CD4-positive, alpha-beta T cell (primary cell): ENCODE measurements at places on chromosomes 2 and 18.

- H3K36me3 ChIP-seq: peaks cover 2% of the 10 kb centered on the region
- H3K4me3 ChIP-seq: no peak overlapping the region
- no peak overlapping the region for H3K27ac ChIP-seq
- peaks cover 9% of the 10 kb centered on the region for H3K4me1 ChIP-seq
- DNase-seq: no peak
These were observed 10.3 kb downstream of the KHK start for GRCh38 chr2:27096748-27097297.

DNA sequence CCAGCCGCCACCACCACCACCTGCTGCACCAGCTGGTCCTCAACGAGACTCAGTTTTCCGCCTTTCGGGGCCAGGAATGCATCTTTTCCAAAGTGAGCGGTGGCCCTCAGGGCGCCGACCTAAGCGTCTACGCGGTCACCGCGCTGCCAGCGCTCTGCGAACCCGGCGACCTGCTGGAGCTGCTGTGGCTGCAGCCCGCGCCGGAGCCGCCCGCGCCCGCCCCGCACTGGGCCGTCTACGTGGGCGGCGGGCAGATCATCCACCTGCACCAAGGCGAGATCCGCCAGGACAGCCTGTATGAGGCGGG lies 1.6 kb downstream of the LRATD1 start:
- no peaks in the 10 kb centered on the region for H3K4me1 ChIP-seq
- DNase-seq: no peak
- no peak overlapping the region for H3K4me3 ChIP-seq
- H3K36me3 ChIP-seq: no peaks in the 10 kb centered on the region
- H3K27ac ChIP-seq: no peak overlapping the region
- peaks cover 69% of the 10 kb centered on the region for H3K27me3 ChIP-seq

- H3K4me1 ChIP-seq: peaks cover 95% of the 10 kb centered on the region
- peak overlapping the region; percentile 8 for H3K4me3 ChIP-seq
- peak overlapping the region; percentile 3 for H3K27ac ChIP-seq
- H3K36me3 ChIP-seq: peaks cover 20% of the 10 kb centered on the region
- no peak for DNase-seq
- no peaks in the 10 kb centered on the region for H3K27me3 ChIP-seq
These were observed 26.0 kb downstream of the TRABD2A start for GRCh38 chr2:84854850-84855249.

- no peaks in the 10 kb centered on the region for H3K27me3 ChIP-seq
- H3K4me3 ChIP-seq: no peak overlapping the region
- DNase-seq: no peak
- no peak overlapping the region for H3K27ac ChIP-seq
These were observed 6.9 kb upstream of the LIMS2 start for GRCh38 chr2:127681976-127682857.

DNA sequence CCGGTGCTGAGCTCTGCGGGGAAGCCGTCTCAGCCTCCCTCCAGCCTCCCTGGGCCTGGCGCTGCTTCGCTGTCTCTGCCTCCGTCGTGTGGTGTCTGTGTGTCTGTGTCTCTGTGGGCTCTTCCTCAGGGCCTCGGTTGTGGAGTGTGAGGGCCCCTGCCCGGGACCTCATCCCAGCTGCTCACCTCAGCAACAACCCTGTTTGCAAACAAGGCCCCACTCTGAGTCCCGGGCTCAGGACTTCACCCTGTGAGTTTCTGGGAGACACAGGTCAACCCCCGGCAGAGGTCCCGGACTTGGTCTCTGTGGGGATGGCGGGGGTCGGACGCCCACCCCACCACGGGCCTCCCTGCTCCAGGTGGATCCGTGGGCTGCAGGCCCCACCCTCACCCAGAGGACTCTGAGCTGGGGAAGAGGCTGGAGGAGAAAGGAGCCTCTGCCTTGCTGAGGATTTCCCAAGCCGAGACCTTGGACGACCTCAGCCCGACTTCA lies 127.4 kb upstream of the CTDP1 start:
- H3K4me3 ChIP-seq: no peak overlapping the region
- H3K27ac ChIP-seq: no peak overlapping the region
- no peak for DNase-seq
- no peaks in the 10 kb centered on the region for H3K4me1 ChIP-seq
- no peaks in the 10 kb centered on the region for H3K36me3 ChIP-seq

- peaks cover 10% of the 10 kb centered on the region for H3K4me1 ChIP-seq
- H3K27ac ChIP-seq: no peak overlapping the region
- no peak for DNase-seq
- no peaks in the 10 kb centered on the region for H3K36me3 ChIP-seq
These were observed 2.7 kb downstream of the ST8SIA5 start for GRCh38 chr18:46754188-46754587.

DNA sequence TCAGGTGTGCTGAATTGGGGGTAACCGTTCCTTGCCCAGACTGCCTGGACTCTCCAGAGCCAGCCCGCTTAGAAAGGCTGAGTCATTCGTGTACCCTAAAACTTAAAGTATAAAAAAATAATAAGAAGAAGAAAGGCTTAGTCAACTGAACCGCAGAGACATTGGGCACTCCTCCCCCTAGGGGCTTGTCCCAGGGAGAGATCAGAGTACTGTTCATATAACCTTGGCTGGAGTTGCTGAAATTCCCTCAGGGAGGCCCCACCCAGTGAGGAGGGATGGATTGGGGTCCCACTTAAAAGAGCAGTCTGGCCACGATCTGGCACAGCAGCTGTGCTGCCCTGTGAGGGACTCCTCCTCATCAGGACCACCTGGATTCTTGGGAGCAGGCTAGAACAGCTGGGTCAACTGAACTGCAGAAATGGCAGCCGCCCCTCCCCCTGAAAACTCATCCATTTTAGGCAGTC lies 37.2 kb downstream of the ANKRD12 start:
- no peak overlapping the region for H3K4me3 ChIP-seq
- H3K27ac ChIP-seq: no peak overlapping the region
- no peak for DNase-seq
- H3K4me1 ChIP-seq: peaks cover 44% of the 10 kb centered on the region

GRCh38 chr18:12702221-12703095 lies at the start of the genes CEP76 and PSMG2:
Gene CEP76 (minus strand): TSS chr18:12702723. CDS start chr18:12702548, 175 bp downstream.
Gene PSMG2 (plus strand): TSS chr18:12703042. CDS start chr18:12703108, 66 bp downstream.
- H3K27me3 ChIP-seq: no peaks in the 10 kb centered on the region
- H3K27ac ChIP-seq: peak within 1 kb of the TSS; percentile 95
- H3K36me3 ChIP-seq: peaks cover 20% of the 10 kb centered on the region
- peaks cover 25% of the 10 kb centered on the region for H3K4me1 ChIP-seq

DNA sequence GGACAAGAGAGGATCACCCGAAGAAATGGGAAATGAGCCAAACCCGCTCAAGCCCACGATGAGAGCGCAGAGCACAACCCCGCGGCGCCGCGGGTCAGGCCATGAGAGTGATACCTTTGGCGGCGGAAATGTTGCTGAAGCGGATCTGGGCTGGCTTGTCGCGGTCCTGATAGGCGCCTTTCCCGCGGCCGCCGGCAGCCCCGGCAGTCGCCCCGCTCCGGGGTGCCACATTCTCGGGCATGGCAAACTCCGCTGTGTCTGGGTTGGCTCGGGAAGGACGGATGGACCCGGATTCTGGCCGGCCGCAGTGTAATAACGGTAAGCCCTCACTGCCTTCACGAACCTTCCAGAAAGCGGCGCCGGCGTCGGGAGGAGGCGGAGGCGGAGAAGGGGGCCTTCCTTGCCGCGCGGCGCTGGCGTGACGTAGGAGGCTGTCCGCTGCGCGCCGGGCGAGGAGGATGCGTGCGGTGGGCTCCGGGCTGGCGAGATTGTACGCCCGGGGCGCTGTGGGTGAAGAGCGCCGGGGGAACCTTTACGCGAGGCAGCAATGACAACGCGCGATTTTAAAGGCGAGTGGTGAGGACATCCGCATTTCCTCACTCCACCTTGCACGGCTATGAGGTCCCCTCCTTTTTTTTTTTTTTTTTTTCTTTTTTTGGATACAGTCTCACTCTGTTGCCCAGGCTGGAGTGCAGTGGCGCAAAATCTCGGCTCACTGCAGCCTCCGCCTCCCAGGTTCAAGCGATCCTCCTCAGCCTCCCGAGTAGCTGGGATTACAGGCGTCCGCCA lies at the start of gene CCT4:
Gene CCT4 (minus strand): TSS at position 390 of the 789 bp plus-strand sequence. CDS start 149 bp downstream, at position 241.
- H3K27ac ChIP-seq: peak within 1 kb of the TSS; percentile 98
- peaks cover 28% of the 10 kb centered on the region for H3K36me3 ChIP-seq
- H3K4me3 ChIP-seq: peak within 1 kb of the TSS; percentile 79
- peaks cover 19% of the 10 kb centered on the region for H3K4me1 ChIP-seq
- DNase-seq: peak; percentile 87
- H3K27me3 ChIP-seq: no peaks in the 10 kb centered on the region

GRCh38 chr2:226378753-226379705 lies 420.6 kb downstream of the IRS1 start:
- H3K27me3 ChIP-seq: no peaks in the 10 kb centered on the region
- H3K36me3 ChIP-seq: no peaks in the 10 kb centered on the region
- no peak overlapping the region for H3K27ac ChIP-seq
- no peak for DNase-seq
- no peak overlapping the region for H3K4me3 ChIP-seq

DNA sequence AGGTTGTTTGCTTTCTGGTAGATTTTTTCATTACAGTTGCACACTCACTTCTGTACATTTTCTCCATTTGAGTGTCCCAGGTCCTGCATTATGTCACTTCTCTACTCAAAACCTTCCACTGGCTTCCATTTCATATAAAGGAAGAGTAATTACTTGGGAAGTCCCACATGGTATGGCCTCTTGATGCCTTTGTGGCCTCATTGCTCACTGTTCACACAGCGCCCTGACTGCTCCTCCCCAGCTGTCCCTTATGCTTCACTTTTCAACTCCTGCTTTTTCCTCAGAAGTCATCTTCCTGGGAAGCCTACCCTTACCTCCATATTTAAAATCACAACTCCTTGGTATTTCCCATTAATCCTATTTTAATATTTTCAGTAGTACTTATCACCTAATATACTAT lies 24.7 kb downstream of the GULP1 start:
- H3K4me1 ChIP-seq: no peaks in the 10 kb centered on the region
- H3K36me3 ChIP-seq: no peaks in the 10 kb centered on the region
- no peak overlapping the region for H3K27ac ChIP-seq
- no peak overlapping the region for H3K4me3 ChIP-seq

GRCh38 chr2:60958800-60959199 lies 58.7 kb upstream of the PEX13 start:
- DNase-seq: no peak
- H3K36me3 ChIP-seq: peaks cover 4% of the 10 kb centered on the region
- no peak overlapping the region for H3K4me3 ChIP-seq
- H3K4me1 ChIP-seq: no peaks in the 10 kb centered on the region
- H3K27me3 ChIP-seq: no peaks in the 10 kb centered on the region

DNA sequence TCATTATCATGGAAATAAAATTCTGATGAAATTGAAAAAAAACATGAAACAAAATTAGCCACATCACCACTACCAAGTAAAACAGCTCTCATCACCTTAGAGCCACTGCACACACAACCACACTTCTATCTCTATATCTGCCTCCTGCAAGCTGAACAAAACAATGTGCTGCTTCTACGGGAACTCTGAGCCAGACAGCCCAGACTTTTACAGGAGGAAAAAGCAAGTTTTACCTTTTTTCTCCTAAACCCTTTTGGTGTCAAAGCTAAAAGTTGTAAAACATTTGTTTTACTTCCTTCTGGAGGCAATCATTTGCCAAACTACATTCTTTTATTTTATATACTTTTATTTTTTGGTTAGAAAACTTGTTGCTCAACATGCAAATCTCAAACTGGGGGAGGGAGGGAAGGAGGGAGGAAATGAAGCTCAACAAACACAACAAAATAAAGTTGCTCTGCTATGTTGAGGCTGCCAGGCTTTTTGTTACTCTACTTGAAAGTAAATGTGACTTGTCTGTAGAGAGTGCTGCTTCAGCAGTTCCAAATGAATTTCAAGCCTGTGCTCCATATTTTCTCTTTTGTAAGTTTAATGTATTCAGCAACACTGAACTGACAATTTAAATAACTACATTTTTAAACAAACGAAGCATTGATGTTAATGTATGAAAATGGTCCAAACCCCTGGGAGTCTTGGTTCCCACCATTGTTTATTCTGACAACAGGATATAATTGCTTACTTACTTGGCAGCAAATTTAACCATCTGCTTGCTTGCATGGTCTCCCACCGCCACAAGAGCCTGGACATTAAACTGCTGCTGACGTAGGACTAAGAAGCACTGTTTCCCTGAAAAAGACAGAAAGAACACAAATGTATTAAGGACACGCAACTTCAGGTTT lies 24.5 kb downstream of the DARS1 start:
- H3K27me3 ChIP-seq: no peaks in the 10 kb centered on the region
- peaks cover 3% of the 10 kb centered on the region for H3K36me3 ChIP-seq
- DNase-seq: no peak
- peak overlapping the region; percentile 56 for H3K27ac ChIP-seq
- H3K4me1 ChIP-seq: peaks cover 18% of the 10 kb centered on the region

GRCh38 chr18:12399231-12399630 lies 8.5 kb upstream of the PRELID3A start:
- no peak overlapping the region for H3K27ac ChIP-seq
- DNase-seq: no peak
- no peaks in the 10 kb centered on the region for H3K4me1 ChIP-seq
- H3K36me3 ChIP-seq: no peaks in the 10 kb centered on the region
- peaks cover 26% of the 10 kb centered on the region for H3K27me3 ChIP-seq
- H3K4me3 ChIP-seq: no peak overlapping the region
